Activated CD8-positive, alpha-beta memory T cell treated with anti-CD3 and anti-CD28 coated beads, Interleukin-2, amount 50 U/mL, for 4 hours (primary cell): ENCODE measurements at places on chromosomes 3 and 15.

GRCh38 chr15:73924171-73924921, 1.9 kb upstream of the LOXL1 start:
- DNase-seq: no peak

DNA sequence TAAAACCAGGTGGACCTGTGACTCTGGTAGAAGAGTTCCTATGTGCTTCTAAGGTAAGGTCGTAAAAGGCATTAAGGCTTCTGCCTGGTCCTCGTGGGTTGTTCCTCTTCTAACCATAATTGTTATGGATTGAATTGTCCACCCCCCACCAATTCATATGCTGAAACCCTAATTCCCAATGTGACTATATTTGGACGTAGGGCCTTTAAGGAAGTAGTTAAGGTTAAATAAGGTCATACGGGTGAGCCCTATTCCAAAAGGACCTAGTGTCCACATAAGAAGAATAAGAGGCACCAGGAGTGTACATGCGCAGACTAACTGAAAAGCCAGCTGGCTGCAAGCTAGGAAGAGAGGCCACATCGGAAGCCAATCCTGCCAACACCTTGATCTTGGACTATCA, 1.9 kb downstream of the ADPGK start:
- DNase-seq: no peak

DNA sequence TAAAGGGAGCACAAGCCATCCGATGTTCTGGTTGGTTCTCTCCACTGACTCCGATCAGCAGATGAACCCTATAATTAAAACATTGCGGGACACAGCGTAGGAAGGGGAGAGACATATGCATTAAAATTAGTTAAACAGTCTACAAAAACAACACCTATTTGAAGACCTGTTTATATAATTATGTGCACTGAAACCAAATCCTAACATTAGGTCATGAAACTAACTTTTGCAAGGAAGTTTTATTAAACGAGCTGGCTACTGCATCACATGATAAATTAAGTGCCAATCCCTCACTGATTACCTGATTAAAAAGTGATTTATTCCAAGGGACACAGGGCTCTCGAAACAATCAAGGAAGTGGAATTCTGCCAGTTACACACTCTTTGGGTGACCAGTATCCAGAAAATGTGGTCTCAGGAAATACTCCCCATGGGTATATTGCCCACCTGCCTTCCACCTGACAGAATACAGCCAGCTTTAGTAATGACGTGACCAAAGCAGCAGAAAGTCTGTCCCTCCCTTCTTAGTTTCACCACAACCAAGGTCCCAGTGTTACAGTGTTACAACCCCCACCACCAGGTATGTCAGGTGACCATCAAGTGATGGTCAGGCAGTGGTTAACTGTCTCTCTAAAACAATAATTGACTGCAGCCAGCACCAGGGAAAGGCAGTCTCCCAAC, 69.5 kb downstream of the HERC1 start:
- DNase-seq: no peak

DNA sequence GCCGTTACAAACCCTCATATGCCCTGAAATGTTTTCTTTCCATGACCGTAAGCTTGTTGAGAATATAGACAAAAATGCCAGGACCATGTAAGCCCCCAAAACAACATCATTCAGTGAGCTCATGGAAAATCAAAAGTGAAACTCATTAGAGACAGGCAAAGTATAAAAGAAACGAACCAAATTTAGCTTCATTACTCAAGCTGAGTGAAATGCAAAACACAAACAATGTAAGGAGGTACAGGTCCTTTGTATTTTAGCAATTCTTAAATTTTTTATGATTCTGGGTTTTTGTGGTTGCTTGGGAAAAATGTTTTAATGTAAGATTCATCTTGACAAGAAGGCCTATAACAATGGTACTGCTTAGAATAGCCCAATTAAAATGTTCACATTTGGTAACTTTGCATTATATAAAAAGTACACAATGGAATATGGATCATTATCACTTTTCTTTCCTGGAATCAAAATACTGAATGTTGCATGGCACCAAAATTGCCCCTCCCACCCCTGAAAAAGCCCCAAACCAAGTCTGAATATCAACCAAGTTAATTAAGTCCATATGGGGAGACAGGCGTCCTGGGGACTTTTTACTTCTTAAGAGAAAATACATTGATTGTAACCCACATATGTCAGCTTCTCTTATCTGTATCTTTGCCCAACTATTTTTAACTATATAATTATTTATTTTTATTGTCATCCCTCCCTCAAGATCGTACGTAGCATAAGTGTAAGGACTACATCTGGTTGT, 247.7 kb upstream of the CDIN1 start:
- no peak for DNase-seq
